ENCODE measurements at places on chromosomes 4 and X. TPM values are rescaled to one million over a fixed set of nuclear protein-coding genes. Genes with fewer than 3 reads are reported as not detected.

Gene MAGT1
- 49.5 TPM for total RNA-seq

- no peak for DNase-seq
These were observed 195.5 kb upstream of the ATP6AP2 start for GRCh38 chrX:40385256-40385655.

DNA sequence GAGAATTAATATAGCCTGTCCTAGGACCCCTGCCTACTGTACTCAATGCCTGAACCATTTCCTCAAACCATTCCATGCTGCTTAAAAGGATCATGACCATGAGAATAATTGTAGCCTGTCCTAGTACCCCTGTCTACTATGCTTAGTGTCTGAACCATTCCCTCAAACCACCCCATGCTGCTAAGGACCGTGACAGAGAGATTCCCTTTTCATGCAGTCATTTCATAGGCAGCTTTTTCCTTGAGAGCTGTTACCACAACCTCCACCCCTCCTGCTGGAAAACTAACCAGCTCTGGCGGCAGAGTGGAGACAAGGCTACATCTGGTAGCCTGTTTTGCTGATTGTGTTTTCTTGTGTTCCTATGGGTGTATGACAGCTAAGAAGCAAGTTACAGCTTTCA, 174.9 kb upstream of the SMARCAD1 start:
- no peak for DNase-seq

GRCh38 chr4:63786171-63786570, 623.1 kb downstream of the TECRL start:
- no peak for DNase-seq

- DNase-seq = no peak
These were observed 54.1 kb upstream of the VEGFD start for GRCh38 chrX:15438332-15438731.

Measured in left ventricle myocardium superior (tissue), 1 donor.